K562 (cell line): ENCODE measurements at places on chromosomes 2 and 18.
A peak's percentile ranks its signal among the peaks of the same experiment; 100 is the strongest.

DNA sequence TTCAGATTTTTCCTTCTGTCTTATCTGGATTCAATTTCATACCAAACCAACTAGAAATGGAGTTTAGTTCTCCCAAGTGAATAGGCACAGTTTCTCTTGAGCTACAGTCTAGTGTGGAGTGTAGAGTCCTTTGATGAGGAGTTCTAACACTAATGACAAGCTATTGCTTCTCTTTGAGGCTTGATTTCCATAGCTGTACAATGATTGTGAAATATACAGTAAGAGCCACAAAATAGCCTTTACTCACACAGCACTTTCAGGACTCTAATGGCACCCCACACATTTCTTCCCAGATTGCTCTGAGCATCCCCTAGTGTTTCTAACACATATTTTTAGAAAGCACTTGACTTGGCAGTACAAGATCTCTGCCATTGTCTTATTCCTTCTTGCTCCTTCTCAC, 153.3 kb downstream of the LRRTM1 start:
- DNase-seq: no peak

DNA sequence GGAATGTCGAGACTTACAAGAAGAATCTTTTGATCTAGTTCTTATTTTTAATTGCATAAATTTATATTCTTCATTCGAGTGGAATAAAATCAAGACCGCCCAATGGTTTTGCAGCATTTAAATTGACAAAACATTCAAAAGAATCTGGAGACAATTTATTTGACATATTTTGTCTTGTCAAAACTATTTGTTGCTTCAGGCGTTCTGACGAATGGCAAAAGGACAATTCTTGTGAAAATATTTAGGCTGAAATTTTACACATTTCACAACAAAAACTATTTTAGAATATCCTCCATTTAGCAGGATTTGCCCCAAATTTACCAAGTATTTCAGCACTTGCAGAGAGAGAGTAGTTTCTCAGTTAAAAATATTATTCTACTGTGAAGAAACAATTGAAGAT, 41.7 kb downstream of the PRKRA start:
- DNase-seq: no peak

DNA sequence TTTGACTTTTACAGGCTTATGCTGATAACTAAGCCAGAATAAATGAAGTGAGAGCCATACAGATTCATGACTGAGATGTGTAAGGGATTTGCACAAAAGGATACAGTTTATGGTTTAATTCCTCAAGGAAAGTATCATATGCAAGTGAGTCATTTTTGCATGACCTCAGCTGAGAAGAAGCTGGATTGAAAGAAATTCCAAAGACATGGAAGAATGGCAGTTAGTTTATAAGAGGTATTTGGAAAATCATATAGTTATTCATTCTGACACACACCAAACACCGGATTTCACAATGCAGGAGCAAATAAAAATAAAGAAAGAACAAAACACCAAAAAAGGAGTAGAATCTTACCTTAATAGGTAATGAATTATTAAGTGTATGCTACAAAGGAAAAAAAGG, 83.2 kb upstream of the RND3 start:
- DNase-seq: no peak

- no peak for DNase-seq
These were observed 98.7 kb downstream of the CLIP4 start for GRCh38 chr2:29213888-29214291.

GRCh38 chr2:148135705-148136104, 114.8 kb downstream of the MBD5 start:
- DNase-seq: no peak

DNA sequence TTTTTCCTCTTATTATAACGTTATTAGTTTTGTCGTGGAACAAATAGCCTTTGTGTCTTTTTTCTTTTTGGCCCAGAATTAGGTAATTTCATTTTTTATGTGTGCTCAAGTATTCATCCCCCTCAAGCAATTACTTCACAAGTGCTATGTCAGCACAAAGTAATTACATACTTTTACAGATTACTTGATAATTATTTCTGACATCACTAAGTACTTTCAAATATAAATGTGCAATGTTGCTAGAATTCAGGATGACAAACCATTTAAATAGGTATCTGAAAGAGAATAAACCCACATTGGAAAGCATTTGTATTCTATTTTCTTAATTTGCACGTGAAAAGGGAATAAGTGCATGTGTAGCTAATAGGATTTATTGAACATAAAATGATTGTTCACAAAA, 238.2 kb downstream of the CDH7 start:
- no peak for DNase-seq

DNA sequence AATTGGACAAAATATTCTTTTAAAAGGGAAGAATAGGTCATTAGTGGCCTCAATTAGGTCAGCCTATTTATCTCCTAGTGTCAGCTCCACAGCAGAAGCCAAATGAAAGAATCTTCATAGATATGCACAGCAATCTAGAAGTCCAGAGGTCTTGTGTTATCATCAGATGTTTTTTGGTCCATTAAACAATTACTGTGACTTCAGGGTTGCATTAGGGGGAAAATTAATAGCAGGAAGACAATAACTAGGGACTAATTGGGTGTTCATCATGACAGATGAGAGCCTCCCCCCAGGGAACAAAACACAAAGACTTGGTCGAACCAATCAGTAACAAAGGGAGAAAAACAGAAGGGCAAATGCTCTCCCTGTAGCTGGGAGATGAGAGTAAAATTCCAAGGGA, 264.7 kb downstream of the PTH2R start:
- DNase-seq: no peak

DNA sequence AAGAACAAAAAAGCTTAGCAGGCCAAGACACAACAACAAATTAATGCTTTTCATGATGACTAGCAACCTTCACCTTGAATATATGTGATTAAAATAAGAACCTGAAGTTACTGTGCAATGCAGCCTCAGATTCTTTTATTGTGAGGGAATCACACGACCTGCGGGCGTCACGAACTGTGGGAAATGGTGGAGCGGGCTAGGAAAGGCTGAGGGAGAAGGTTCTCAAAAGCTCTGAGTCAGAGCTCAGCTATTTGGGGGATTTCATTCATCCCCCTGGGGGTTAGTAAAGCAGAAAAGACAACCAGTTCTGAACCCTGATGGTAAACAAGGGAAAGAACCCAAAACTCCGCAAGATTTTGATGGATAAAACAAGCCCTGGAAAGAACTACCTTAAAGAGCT, 89.3 kb upstream of the NCKAP5 start:
- no peak for DNase-seq

DNA sequence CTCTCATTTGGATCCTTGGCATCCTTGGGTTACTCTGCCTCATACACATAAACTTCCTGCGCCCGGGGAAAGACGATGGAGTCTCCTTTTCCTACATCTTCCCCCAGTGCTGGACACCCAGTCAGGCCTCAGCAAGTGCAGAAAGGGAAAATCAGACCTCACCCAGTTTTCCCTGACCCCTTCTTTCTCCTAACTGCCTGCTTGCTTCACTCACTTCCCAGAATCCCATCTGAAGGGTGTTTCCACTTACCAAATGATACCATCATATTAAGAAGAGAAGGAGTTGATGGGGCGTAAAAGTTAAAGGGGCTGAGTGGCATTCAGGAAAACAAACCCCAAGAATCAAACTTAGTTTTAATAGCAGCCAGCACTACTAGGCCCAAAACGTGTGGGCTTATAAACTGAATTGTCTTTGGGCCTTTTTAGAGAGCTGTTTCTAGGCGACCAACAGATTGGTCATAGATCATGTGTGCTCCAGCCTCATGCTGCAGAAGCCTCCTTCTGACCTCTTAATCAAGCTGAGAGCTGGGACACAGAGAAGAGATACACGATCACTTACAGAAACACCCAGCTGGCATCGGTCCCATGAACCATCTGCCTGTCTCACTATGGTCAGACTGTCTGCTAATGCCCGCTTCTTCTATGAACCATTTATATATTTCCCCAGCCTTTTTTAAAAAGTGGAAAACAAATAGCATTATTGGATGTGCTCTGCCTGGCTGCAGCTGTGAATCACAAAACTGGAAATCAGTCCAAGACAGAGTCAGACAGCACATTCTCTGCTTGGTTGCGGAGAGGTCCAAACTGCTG, 165.7 kb upstream of the SLC14A2 start:
- no peak for DNase-seq

DNA sequence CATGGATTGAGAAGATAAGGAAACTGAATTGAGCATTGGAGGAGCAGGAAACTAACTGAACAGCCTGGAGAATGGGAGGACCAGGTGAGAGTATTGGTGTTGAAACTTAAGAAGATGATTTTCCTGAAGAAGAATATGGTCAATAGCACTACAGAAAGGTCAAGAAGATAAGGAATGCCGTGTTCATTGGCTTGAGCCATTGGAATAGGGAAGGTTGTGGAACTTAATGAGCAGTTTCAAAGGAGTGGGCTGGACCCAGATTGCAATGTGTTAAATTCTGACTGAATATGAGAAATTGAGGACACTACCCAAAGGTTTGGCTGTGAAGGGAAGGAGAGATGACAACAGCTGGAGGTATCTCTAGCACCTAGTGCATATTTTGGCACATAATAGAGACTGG, 19.0 kb downstream of the KCMF1 start:
- DNase-seq: no peak

GRCh38 chr2:12397854-12398253, 318.9 kb upstream of the TRIB2 start:
- no peak for DNase-seq

DNA sequence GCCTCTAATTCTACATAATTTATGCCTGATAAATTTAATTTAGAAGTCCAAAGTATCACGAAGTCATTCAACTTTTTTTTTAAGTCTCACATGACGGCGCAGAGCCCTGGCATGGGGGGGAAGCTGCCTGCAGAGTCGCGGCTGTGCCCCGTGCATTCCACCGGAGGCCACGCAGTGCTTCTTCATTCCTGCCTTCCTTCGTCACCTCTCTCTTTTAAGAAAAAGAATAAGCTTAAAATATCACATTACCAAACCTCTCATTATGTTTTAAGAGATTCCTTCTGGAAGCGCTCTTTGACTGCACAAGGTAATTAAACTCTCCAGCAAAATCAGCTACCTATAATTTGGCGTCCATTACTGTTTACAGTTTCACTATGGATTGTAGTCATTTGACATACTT, 20.3 kb upstream of the KIDINS220 start:
- no peak for DNase-seq

DNA sequence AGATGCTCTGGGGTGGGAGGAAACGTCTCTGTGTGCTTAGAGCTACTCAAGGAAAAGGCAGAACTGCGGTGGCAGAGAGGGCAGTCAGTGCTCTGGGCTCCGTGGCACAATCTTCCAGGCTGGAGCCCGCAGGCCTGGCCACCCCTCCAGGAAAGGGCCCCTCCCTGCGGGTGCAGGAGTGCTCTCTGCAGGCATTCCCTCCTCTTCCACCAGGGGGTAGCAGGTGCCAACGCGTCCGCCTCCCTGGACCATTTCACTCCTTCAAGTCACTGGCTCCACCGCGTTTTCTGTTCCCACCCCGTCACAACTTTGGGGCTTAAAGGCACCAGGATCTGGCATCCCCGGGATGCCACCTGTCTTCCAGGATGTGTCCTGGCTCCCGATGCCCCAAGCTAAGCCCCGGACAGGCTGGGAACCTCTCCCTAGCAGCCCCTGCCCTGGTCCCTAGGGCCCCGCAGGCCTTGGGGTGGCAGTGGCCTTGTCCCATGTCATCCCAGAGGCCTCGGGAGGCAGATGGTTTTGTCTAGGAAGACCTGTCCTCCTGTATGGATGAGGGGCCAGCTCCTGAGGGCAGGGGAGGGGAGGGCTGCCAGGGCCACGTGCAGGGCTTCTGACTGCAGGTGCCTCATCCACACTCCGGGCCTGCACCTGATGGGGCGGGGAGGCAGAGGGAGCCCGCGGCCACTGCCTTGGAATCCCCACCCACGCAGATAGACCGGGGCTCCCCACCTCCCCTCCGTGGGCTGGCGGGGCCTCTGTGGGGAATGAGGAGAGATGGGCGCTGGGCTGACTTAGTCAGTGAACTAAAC, 26.4 kb downstream of the KCNIP3 start:
- peak; percentile 70 for DNase-seq
